ENCODE measurements at places on chromosomes 16 and 17.
A peak's percentile ranks its signal among the peaks of the same experiment; 100 is the strongest.

DNA sequence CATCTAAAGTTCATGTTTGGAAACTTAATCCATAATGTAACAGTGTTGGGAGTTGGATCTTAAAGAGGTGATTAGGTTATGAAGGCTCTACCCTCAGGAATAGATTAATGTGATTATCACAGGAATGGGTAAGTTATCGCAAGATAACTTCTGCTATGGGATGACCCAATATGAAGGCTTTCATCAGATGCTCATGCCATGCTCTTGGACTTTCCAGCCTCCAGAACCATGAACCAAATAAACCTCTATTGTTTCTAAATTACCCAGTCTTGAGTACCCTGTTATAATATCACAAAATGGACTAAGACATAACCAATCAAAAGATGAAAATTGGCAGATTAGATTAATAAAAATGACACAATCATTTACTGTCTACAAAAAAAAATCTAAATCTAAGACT is 906.9 kb upstream of the SOX9 start:
- no peak for DNase-seq

GRCh38 chr17:72287586-72287985 is 166.8 kb downstream of the SOX9 start:
- DNase-seq: no peak

- DNase-seq: no peak
These were observed 64.5 kb downstream of the RBFOX3 start for GRCh38 chr17:79546386-79546785.

DNA sequence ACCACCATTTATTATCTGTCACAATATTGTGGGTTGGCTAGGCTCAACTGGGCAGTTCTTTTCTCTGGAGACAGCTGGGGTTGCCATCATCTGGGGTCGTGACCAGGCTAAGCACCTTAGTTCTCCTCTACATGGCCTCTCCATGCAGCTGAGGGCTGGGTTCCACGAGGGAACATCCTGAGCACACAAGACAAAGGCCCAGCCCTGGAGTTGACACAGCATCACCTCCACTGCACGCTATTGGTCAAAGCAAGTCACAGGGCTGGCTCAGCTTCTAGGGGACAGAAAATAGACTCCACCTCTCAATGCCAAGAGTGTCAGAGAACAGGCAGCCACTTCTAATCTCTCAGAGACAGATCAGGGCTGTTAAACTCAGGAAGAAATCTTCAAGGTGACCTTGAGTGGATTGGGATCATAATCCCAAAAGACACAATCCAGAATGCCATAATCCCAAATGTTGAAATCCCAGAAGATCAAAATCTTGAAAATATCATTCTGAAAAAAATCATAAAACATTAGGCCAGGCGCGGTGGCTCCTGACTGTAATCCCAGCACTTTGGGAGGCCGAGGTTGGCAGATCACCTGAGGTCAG is 13.0 kb upstream of the USP10 start:
- DNase-seq: no peak

DNA sequence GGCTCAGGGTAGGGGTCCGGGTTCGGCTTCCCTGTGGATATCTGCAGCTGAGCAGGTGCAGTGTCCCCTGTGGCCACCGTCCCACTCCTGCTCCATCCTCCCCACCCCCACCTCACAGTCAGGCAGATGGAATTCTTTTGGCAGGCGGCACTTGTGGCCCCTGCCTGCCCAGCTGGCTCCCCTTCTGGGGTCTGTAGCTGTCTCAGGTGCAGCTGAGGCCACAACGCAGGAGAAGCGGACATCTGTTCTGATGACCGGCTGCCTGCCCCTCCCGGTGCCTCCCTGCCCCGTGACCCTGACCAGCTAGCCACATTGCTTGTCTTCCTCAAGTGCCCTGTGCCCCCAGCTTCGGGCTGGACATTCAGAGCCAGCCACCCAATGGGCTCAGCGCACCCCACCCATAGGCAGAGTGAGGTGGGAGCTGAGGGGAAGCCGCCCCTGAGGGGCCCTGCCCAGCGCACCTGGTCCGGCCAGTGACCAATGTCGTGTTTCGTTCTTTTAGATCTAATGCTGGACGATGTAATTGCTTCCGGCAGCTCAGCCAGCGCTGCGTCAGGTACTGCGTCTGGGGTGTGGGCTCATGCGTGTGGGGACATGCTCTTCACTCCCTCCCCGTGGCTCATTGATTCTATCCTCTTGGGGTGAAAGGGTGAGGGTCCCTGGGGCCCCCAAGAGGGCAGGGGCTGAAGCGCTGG is 25.2 kb upstream of the ABCC3 start:
- no peak for DNase-seq

DNA sequence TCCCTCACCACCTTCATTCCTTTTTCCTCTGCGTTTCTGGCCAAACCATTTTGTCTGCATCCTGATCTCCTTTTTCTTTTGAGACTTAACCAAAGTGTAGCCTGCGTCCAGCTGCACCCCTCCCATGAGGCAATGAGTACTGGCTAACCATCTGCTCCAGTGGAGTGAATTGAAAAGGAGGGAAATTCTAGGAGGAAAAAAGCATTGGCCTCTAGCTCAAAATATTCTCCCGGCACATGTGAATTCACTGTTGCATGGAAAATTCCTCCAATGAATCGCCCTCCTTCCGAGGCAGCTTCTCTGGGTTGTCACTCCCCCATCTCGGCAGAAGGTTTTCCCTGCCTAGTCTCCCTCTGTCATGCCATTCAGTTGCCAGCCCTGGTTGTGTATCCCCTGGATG is 5.6 kb downstream of the RAP1GAP2 start:
- DNase-seq: no peak

DNA sequence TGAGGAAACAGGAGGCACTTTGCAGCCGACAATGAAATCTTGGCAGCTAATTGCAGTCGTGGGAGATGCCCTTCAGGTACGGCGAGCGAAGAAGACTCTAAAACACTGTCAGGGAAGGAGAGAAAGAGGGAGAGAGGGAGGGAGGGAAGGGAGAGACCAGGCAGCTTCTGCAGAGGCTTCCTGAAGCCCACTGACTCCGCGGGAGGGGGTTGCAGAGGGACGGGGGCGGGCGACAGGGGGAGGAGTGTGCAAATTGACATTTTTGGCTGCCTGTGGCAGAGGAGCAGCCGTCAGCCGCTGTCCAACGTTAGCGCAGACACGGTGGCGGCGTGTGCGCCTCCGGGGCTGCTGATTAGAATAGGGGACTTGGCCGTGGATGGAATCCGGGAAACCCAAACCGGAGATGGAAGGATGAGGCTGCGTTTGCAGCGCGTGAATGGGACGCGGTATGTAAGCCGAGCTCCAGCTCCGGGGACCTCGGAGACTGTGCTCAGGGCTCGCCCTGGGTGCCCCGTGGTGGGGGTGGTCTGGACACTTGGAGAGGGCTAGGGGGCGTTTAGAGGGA is 849.1 kb upstream of the RBFOX1 start:
- DNase-seq: no peak

- peak; percentile 58 for DNase-seq
These were observed 16.3 kb downstream of the MYL4 start for GRCh38 chr17:47225436-47225858.

- DNase-seq: no peak
These were observed 11.5 kb upstream of the FOXF1 start for GRCh38 chr16:86498671-86499439.

DNA sequence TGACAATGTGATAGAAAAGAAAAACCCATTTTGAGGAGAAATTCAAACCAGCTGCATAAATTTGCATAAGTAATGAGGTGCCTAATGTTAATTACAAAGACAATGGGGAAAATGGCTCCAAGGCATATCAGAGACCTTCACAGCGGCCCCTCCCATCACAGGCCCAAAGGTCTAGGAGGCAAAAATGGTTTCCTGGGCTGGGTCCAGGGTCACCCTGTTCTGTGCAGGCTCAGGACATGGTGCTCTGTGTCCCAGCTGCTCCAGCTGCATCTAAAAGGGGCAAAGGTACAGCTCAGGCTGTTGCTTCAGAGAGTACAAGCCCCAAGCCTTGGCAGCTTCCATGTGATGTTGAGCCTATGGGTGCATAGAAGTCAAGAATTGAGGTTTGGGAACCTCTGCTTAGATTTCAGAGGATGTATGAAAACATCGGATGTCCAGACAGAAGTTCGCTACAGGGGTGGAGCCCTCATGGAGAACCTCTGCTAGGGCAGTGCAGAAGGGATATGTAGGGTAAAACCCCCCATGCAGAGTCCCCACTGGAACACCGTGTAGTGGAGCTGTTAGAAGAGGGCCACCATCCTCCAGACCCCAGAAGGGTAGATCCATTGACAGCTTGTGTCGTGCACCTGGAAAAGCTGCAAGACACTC is 40.6 kb downstream of the IKZF3 start:
- DNase-seq: no peak

GRCh38 chr16:65038100-65038499 is 83.8 kb downstream of the CDH11 start:
- no peak for DNase-seq

GRCh38 chr16:50487528-50487927 is 60.7 kb upstream of the NKD1 start:
- DNase-seq: no peak

GRCh38 chr17:39178536-39178935 is 12.6 kb upstream of the ARL5C start:
- DNase-seq: no peak

DNA sequence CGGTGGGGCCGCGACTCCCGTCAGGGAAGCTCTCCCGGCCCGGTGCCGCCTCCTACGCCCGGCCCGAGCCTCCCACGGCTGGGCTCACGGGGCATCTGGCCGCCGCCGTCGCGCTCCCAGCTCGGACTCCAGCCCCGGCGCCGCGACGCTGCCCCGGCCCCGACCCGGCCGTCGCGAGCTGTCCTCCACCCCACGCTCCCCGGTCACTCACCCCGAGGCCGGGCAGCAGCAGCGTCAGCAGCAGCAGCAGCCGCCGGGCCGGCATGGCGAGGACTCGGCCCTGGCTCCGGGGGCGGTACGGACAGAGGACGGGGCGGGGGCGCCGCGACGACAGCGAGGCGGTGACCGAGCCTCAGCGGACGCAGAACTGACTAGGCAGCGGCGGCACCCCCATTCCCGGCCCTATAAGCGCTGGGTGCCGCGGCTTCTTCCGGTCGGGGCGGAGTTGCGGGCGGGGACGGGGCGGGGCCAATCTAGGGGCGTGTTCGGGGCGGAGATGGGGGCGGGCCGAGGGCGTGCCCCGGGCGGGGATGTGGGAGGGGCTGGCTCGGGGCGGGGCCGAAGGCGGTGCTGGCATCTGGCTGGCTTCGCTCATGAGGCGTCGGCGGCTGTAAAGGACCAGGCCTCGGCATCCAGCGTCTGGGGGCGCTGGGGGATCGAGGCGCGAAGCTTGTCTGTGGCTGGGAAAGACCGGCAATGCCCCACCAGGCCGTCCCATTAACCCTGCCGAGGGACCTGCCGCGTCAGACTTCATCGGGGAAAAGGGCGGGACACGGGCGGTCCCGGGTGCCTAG is at the start of gene ERN1:
Gene ERN1, minus strand, starts transcription at position 380 of the 794 bp plus-strand sequence. Its CDS starts 115 bp downstream, at position 265.
- peak; percentile 86 for DNase-seq

DNA sequence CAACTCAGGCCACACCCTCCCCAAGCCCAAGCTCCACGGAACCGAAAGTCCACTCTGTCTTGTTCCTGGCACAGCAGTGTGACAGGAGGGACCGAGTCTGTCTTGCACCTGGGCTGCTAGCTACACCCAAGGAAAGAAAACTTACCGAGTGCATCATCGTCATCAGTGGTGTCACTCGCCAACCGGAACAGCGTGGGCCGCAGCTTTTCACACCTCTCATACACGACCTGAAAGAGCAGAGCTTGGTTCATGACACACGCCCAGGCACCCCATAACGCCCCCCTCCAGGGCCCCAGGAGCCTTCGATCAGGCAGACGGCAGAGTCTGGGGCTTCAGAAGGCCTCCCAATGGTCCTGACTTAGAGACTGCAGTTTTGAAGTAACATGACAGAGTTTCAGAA is 27.5 kb downstream of the GGA2 start:
- no peak for DNase-seq

DNA sequence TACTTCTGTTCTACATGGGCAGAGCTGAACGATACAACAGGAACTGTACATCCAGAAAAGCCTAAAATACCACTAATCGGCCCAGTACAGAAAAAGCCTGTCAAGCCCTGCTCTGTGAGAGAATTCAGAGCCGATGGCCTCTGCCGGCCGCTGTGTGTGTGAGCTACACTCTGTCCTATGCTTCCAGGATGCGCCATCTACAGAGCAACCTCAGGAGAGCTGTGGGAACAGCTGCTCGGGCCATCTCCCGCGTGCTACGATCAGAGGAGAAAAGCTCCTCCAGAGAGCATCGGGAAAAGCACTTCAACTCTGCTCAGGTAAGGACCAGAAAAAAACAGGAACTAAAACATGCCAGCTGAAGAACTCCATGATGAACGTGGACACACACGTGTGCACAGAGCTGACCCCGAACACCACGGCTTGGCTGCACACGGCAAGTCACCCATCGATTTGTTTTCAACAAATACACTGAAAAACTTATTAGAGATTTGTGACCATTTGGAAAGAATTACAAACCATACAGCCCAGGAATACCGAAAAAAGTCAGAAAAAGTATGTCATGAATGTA is 115.9 kb downstream of the ANKRD11 start:
- DNase-seq: no peak

- no peak for DNase-seq
These were observed 140.4 kb downstream of the SHISA9 start for GRCh38 chr16:13041646-13042290.

DNA sequence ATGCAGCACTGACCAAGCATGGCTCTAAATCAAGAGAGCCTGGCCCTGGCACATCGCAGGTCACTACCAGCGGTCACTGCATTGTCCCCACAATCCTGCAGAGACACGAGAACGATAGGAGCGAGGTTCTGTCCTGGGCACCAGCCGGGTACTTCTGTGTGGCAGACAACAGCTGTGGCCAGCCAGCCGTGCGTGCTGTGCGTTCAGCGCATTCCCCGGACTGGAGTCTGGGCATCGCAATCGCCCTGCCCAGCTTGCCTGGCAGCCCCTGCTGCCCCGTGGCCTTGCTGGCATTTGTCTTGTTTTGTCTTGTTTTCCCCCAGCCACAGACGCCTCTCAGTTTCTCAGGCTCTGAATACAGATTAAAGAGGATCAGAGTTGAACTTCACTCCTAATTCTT is 33.9 kb downstream of the COTL1 start:
- no peak for DNase-seq

- no peak for DNase-seq
These were observed 13.5 kb upstream of the DBNDD1 start for GRCh38 chr16:90032674-90033331.

DNA sequence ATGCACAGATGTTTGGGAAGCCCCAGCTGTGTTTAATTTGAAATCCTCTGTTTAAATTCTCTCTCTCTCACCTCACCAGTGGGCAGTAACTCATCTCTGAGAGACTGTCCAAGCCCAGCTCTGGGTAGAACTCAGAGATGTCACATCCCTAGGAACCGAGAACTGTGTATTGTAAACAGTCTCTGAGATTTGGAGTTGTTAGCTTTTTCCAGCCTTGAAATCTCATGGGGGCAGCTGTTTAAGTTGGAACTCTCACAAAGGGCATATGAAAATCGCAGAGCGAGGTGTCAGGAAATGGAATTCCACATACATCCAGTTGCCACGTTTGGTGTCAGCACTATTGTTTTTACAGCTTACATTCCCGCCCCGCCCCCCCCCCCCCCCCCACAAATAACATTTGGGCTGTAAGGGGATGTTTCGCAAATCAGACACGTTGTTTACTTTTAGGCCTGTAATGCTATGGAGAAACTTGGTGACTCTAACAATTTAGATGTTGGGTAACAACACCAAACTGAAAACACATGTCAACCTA is 34.3 kb downstream of the VPS35L start:
- DNase-seq: no peak
